ENCODE measurements at places on chromosomes 3 and 15.
A peak's percentile ranks its signal among the peaks of the same experiment; 100 is the strongest.

DNA sequence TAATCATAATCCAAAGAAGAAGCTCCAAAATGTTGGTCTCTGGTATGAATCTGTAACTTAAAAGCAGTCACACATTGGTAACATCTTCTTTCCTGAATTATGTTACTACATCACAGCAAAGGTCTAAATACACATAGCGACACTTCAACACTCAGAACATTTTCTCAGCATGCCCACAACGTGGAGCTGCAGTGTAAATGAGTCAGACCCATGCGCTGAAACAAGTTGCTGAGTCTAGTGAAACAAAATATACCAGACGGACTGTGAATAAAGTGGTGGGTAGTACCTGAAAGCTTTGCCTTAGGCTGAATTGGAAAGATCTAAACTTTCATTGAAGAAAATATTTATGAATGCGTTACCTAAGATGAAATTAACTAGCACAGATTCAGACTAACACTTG lies 33.2 kb upstream of the GOLGA8B start:
- no peak for DNase-seq

DNA sequence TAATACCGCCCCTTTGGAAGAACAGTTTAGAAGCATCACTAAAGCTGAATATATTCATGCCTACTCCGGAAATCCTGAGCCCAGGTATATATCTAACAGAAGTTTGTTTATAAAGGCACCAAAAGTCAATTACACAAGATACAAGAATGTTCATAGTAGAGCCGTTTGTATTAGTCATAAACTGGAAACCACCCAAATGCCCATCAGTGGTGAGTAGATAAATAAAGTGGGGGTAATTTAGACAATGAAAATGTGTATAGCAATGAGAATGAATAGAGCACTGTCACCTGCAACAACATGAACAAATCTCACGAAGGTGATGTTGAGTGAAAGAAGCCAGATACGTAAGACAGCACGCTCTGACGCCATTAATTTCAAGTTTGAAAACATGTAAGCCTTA lies 68.3 kb upstream of the GLCE start:
- no peak for DNase-seq

GRCh38 chr3:111773484-111773883 lies 85.6 kb upstream of the PHLDB2 start:
- no peak for DNase-seq

DNA sequence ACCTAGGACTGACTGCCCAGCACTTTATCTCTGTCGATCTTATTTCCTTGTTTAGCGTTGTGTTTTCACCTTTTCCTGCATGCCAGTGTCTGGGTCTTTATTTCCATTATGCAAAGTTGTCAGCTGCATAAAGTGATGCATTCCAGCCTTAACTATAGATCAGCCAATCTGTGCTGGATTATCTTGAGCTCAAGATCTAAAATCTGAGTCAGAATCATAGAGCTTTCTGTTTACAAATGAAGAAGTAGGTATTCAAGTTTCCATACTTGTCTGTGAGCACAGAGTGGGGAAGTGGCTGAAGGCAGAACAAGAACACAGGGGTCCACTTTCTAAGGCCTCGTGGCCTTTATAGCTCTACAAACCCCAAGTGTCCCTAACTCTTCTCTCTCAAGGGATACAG lies 82.4 kb upstream of the PLCL2 start:
- DNase-seq, result no peak

GRCh38 chr3:43155464-43156121 lies 49.7 kb upstream of the POMGNT2 start:
- no peak for DNase-seq

- DNase-seq, result no peak
Observed at GRCh38 chr3:132800958-132801357, 78.7 kb upstream of the NPHP3 start.

DNA sequence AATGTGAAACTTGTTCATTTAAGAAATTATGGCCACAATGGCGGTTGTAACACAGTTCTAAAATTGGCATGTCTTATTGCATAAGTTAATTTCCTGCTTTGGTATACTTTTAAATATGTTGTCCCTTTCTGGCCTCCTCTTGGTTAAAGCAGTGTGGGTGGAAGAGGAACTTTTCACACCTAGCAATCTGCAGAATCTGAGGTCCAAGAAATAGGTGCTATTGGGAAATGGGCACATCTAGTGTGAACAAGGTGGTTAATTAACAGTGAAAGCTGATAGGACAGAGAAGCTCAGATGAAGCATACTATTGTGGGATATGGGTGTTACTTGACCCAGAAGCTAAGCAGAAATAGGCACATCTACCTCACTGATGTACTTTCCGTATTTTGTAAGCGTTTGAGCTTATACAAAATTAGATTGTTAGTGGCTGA lies 10.6 kb downstream of the CMC1 start:
- no peak for DNase-seq

DNA sequence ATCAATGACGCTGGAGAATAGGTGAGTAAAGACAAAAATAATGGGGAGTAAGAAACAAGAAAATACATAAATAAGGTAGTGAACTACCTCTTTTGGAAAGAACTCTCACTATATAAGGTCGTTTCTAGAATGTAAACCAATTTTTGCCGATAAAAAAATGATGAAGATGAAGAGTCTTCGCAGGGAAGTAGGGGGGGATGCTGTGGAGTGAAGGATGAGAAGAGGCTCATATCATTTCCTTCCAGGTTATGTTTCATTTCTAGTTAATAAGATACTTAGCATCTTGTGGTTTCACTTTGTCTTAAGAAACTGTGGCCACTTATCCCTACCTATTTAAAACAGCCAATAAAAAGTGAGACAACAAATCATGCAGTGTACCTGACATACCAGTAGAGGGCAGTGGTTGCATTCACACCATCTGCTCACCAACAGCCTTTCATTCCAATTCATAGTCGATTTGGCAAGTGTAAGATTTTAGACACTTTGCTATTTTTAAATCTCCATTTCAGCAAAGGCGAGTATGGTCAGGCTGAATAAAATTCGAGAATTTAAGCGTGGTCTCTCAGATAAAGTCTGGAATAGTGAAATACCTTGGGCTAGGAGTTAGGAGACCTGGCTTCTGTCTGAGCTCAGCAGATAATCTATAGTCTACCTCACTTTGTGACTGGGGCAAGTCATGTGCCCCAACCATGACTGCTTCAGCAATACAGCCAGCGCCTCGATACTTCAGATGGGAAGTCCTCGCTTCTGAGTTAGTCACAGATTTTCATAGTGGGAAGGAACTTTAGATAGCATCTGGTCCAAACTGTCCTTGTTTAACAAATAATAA lies 28.9 kb upstream of the ICE2 start:
- peak; percentile 12 for DNase-seq

- DNase-seq, result no peak
Observed at GRCh38 chr3:16369276-16369675, 104.3 kb downstream of the OXNAD1 start.

GRCh38 chr15:67607329-67607728 lies 64.8 kb downstream of the MAP2K5 start:
- DNase-seq, result no peak

GRCh38 chr15:68979816-68980215 lies 34.7 kb upstream of the NOX5 start:
- no peak for DNase-seq

GRCh38 chr3:29144807-29145206 lies 136.1 kb upstream of the RBMS3 start:
- no peak for DNase-seq

GRCh38 chr15:45457220-45457619 lies 65.3 kb downstream of the SLC30A4 start:
- DNase-seq, result no peak

GRCh38 chr3:107133891-107134290 lies 243.3 kb upstream of the CCDC54 start:
- no peak for DNase-seq

- no peak for DNase-seq
Observed at GRCh38 chr15:26128611-26129140, 265.5 kb upstream of the ATP10A start.

DNA sequence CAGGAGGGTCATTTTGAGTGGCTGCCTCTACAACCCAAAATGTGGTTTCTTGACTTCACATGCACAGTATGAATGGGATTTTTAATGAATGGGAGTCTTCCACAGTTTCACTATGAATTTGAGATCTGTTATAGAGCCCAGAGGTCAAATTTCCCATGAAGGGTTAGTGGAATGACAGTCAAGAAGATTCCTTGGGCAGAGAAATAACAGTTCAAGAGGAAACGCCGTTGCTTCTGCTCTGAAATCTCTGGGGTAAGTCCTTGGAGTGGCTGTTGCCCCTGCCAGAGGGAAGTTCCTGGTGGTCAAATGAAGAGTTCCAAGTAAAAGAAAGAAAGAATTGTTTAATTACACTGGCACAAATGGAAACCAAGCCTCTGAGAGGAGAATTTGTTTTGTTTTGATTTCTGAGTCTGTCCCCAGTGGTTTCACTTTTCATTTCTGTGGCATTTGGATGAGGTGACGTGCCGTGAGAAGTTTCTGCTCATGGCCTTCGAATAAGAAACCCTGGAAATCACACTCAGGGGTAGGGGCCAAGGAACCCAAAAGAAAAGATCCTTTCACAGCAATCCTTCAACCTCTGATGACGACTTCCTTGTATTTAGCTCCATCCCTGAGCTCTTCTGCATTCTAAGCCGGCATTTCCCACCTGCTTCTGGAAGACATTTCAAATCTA lies 77.5 kb upstream of the IL12A start:
- DNase-seq, result no peak

GRCh38 chr3:58296269-58296668 lies 9.8 kb upstream of the RPP14 start:
- DNase-seq, result no peak

DNA sequence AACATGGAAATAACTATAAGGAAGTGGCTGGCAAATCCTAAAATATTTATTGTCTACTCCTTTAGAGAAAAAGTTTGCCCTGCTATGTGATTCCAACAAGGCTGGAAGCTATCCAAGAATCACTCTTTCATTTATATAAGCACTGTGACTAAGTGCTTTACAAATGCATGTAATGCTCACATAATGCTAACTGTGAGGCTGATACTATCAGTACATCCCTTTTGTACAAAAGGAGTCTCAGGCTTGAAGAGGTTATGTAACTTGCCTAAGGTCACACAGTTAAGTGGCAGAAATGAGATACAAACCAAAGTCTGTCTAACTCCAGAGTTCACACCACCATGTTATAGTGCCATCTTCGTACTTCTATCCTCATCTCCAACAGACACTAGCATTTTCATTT lies 17.0 kb downstream of the TOPBP1 start:
- DNase-seq, result no peak

DNA sequence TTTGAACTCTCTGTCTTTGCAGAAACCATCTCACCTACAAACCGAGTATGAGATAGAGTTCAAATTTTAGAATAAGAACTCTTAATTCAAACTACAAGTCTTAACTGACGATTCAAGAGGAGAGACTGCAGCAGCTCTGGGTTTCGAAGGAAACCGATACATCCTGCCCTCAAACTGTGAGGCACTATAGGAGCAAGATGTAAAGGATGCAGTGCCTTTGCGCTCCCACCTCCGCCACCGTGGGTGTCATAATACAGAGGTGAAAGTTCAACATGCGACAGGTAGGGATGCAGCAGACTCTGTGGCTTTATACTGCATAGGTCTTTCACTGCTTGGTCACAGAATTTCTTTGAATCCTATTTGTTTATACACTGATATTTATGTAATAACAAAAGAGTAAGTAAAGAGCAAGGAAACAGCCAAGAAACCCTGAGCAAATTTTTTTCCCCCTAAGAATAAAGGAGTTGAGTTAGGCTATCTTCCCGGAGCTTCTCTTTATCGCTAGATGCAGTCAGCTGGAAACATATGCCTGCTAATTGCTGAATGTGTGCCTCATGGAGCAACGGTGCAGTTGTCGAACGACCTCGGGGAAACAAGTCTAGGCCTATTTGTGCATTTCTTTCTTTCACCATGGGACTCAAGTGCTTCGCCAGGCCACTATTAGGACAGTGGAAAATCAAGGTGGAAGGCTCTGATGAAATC lies 1097.6 kb upstream of the CFAP20DC start:
- no peak for DNase-seq

- no peak for DNase-seq
Observed at GRCh38 chr3:36991923-36992805, 767 bp downstream of the EPM2AIP1 start.

- no peak for DNase-seq
Observed at GRCh38 chr3:74402821-74403220, 211.6 kb downstream of the CNTN3 start.

- no peak for DNase-seq
Observed at GRCh38 chr3:31137718-31138465, 243.4 kb upstream of the GADL1 start.

DNA sequence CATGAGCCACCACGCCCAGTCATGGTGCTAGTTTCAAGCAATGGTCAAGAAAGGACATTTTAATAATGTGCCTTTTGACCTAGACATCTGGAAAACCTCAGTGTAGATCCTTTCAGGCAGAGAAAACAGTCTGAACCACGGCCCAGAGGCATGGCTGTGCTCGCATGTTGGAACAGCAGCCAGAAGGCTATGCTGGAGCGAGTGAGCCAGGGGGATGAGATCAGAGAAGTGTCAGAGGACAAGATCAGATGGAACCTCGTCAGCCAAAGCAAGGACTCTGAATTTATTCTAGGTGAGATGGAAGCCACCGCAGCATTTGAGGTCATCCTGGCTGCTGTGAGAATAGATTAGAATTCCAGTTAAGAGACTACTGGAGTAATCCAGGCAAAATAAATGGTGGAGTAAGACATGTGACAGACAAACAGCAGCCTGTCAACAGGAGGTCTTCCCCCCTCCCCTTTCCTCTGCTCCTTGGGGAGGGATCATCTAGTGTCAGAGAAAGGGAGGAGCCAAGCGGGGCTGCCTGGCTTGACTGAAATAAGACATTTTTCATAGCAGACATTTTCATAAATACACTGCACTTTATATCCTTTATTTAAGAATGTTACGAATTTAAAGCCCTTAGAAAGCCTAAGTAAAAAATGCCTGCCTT lies 40.4 kb upstream of the ACKR4 start:
- no peak for DNase-seq

GRCh38 chr3:28018925-28019718 lies 222.3 kb upstream of the CMC1 start:
- DNase-seq, result no peak

- no peak for DNase-seq
Observed at GRCh38 chr15:61906961-61907752, 153.1 kb downstream of the VPS13C start.

DNA sequence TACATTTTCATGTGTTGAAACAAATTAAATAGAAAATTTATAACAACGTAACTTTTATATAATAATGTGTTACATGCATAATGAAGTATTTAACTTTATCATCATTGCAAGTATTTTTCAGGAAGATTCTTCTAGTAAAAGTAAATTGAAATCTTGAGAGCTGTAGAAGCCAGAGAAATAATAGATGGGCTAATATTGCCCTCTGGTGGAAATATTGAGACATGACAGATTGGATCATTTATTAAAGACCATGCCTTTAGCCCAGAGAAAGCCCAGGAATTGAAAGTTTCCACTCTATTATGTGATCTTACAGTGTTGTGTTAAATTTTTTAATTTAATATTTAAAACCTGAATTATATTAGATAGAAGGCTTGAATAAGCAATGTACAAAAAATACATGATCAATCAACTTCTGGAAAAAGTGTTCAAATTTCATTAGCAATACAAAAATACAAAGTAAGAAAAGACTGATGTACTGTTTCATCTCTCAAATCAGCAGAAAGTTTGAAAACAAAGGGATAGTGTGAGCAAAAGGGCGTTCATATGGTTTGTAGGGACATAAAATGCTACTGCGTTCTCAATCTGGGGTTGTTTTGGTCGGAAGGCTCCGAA lies 52.7 kb upstream of the SPTSSB start:
- DNase-seq, result no peak

- DNase-seq, result no peak
Observed at GRCh38 chr3:20302766-20303165, 116.8 kb upstream of the SGO1 start.

- DNase-seq, result no peak
Observed at GRCh38 chr3:12541625-12542024, 3.7 kb downstream of the MKRN2OS start.

GRCh38 chr15:90232941-90233386 lies 777 bp downstream of the CIB1 start:
- no peak for DNase-seq

Measured in activated T-helper 1 cell treated with Interleukin-2 at 50 U/mL for 16 hours (primary cell).